ENCODE measurements at places on chromosomes 16 and 17. TPM values are rescaled to one million over a fixed set of nuclear protein-coding genes. Genes with fewer than 3 reads are reported as not detected.

Gene SLFN14
- total RNA-seq: not detected

- no peaks in the 10 kb centered on the region for H3K36me3 ChIP-seq
- H3K27me3 ChIP-seq: peaks cover 3% of the 10 kb centered on the region
- H3K4me1 ChIP-seq: no peaks in the 10 kb centered on the region
Measured at GRCh38 chr17:35188111-35188510, 6.1 kb downstream of the SLC35G3 start.

Gene GPR179
- under 0.01 TPM for total RNA-seq

Gene WDR81
- 26.2 TPM for total RNA-seq

- no peak overlapping the region for H3K27ac ChIP-seq
- no peaks in the 10 kb centered on the region for H3K27me3 ChIP-seq
- no peaks in the 10 kb centered on the region for H3K4me1 ChIP-seq
- H3K36me3 ChIP-seq: no peaks in the 10 kb centered on the region
- no peak for DNase-seq
Measured at GRCh38 chr16:49781401-49781800, 74.5 kb downstream of the ZNF423 start.

Gene NHERF2
- total RNA-seq: 16.9 TPM

DNA sequence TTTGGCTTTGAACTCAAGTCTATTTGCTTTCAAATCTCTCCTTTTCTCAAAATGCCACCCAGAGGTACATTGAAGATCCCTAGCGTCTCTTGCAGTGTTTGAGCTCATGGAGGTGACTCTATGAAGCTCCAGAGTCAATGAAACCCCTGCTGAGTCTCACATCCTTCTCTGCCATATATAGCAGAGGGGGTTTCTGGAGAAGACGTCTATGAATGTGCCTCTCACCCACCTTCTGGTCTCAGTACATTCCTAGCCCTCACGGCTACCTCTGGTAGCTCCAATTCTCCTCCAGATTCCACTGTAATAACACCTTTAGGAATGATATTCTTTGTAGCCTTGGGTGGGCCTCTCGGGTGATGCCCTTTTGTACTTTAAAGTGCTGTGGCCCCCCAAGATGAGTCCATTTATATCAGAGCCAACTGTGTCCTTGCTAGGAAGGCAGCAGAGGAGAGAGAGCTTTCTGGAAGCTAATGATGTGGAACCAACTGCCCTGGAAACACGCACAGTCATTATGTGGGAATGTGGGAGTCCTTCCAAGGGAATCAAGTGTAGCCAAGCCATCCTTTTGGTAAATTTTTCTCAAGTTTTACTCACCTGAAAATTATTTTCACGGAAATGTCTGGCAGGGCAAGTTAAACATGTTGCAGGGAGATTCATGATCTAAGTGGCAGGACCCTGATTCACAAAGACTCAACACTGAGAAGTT lies 123.4 kb downstream of the ASIC2 start:
- H3K36me3 ChIP-seq: no peaks in the 10 kb centered on the region
- peak; percentile 96 for DNase-seq
- H3K27ac ChIP-seq: no peak overlapping the region
